ENCODE measurements at places on chromosomes 2 and 18.

DNA sequence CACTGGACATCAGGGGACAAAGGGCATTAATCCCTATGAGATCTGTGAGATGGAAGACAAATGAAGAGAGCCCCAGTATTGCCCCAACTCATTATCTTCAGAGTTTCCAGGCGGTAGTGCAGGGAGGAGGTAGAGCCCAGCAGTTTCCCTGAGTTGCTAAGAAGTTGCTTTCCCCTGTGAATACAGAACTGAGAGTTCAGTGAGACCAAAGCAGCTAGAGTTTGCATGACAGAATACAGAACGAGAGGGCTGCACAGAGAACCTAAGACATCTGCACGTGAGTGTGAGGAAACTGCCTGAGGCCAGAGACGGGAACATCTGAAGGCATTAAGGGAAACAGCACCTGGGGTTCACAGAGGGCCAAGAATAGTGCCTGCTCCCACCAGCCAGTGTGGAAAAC, 18.1 kb upstream of the PGAP1 start:
- DNase-seq: no peak

GRCh38 chr2:210072493-210072892, 70.1 kb downstream of the RPE start:
- no peak for DNase-seq

GRCh38 chr2:170142502-170142901, 35.4 kb upstream of the MYO3B start:
- no peak for DNase-seq

DNA sequence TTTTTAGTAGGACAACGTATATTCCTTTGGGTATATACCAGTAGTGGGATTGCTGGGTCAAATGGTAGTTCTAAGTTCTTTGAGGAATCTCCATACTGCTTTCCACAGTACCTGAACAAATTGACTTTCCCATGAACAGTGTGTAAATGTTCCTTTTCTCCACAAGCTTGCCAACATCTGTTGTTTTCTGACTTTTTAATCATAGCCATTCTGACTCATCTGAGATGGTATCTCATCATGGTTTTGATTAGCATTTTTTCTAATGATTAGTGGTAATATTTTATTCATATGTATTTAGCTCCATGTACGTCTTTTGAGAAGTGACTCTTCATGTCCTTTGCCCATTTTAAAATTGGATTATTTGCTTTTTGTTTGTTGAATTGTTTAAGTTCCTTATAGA, 58.4 kb upstream of the CERS6 start:
- no peak for DNase-seq

- DNase-seq: no peak
Observed at GRCh38 chr18:79642626-79643025, 37.0 kb upstream of the CTDP1 start.

GRCh38 chr18:55121397-55122170, 162.3 kb upstream of the CCDC68 start:
- no peak for DNase-seq

- no peak for DNase-seq
Observed at GRCh38 chr18:46141199-46141598, 37.0 kb downstream of the HAUS1 start.

DNA sequence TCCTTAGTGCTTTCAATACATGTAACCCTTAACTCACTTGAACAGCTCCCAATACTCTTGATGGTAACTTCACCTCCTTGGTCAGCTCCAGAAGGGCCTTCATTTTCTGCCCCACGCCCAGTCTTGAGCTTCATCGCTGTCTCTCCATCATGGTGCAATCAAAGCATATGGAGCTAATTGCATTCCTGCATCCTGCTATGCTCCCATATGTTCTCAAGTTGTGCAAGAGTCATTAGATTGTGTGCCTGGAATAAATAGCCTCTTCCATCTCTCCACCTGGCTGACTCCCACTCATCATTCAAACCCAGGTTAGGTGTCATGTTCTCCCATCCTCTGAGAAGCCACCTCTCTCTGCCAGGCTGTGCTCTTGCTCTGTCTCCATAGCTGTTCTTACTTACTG, 364.5 kb upstream of the RGPD4 start:
- no peak for DNase-seq

- no peak for DNase-seq
Observed at GRCh38 chr2:240972636-240973521, 25.5 kb upstream of the SNED1 start.

GRCh38 chr2:158325782-158326340, 130.7 kb downstream of the CCDC148 start:
- no peak for DNase-seq

- DNase-seq: peak; percentile 5
Observed at GRCh38 chr2:112121682-112122254, 16.4 kb upstream of the FBLN7 start.

DNA sequence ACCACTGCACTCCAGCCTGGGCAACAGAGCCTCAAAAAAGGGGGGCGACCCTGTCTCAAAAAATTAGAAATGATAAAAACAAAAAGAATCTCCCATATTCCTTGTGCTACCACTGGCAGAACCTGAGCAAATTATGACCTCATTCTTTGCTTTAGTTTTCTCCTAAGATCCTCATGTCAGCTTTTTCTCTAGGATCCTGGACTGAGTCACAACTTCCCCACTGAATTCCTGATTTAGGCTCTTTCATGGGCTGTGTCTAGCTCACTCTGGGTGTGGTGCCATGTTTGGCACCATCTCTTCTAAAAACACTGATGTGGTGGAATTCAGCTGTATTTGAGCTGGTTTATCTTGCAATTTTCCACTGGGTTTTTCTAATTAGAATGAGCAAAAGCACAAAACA, 37.1 kb downstream of the EXOC6B start:
- no peak for DNase-seq

- DNase-seq: no peak
Observed at GRCh38 chr18:398935-399630, 101.4 kb downstream of the COLEC12 start.

DNA sequence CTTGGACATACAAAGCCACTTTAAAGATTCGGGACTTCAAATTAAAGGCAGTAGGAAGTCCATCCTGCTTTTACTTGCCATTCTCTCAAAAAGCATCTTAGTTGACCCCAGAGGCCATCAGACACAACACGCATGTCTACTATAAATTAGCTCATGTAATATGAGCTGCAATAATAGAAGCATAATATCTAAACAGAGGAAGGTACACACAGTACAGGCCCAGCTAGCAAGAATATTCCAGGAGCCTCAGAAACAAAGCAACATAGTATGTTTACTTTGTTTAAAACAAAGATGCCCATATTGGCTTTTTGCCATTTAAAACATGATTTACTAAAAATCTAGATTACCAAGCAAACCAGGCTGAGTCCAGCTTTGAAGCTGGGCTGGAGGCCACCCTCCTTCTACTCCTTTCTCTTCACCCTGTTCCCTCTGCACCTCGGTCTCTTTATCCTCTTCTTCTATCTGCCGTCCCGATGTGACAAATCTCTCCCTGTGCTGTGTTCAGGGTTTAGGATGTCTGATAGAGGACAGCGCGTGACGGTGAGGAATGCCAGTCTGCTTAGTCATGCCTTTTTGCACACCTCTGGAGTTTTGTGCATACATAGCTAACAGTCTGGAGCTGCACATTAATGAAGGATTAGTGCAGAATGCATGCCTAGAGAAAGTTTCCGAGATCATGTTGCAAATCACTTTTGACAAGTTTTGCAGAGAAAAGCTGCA, 28.2 kb downstream of the DTNA start:
- no peak for DNase-seq

DNA sequence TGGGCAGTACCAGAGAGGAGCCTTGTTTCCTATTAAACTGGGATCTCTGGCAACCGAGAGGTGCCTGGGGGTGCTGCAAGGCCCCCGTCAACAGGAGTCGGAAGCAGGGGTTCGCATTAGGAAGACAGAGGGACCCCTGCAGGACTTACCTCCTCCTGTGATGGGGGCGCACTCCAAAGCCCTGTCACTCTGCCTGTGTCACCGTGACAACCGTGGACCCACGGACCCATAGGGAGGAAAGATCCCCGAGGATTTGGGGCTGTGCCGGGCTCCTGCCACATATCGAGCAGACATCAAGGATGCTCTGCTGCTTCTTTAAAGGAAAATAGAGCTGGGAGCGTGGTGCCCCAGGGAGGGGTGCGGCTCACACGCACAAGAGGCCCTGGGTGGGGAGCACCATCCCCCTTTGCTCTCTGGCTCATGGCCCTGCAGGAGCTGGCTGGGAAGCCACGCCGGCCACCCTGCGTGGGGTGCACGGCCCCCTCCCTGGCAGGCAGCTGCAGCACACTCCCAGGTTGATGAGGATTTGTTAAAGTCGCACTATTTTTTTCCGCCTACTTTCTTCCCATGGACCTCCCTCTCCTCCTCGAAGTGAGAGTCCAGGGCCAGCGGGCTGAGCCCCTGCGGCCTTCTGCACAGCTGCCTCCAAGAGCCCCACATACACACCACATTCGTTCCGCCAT, 167.5 kb downstream of the TWIST2 start:
- DNase-seq: no peak

GRCh38 chr2:38560092-38560491, 42.6 kb downstream of the HNRNPLL start:
- no peak for DNase-seq

DNA sequence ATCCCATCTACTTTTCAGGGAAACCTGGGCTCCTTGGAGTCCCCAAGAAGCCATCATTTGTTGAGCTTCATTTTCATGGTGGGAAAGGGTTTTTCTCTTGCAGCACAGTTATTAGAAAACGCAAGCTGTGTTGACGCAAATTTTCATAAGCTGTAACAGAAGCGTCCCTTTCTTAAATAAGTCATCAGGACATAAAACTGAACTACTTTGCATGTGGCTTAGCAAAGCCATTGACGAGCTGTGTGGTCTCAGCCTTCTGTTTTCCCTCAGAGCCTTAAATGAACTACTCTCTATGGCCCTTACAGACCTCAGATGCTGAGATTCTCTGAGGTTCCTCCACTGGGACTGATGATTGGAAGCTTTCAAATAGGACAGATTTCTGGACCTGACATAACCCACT, 85.1 kb downstream of the ARL4C start:
- DNase-seq: no peak

DNA sequence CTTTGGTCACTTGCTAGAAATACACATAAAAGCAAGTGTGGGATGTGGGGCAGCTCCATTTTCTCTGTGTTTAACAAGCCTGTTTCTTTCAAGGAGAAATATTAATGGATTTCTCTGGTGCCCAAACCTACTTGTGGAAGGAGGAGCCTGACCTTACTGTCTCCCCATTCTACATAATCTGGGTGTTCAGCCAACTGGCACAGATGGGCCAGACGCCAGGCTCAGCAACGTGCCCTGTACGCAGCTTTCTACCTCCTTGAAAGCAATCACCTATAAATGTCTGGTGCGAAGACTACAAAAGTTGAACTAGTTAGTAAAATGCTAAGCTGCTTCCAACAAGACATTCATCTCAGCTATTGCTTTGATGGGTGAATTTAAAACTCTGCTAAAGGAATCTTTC, 33.2 kb upstream of the MYO3B start:
- DNase-seq: no peak

- no peak for DNase-seq
Observed at GRCh38 chr2:176099728-176100546, at the start of gene HOXD12. HOXD12 (plus strand) TSS chr2:176099795; CDS start chr2:176099802, 7 bp downstream.

GRCh38 chr2:239853706-239854327, 171.3 kb downstream of the NDUFA10 start:
- DNase-seq: no peak

DNA sequence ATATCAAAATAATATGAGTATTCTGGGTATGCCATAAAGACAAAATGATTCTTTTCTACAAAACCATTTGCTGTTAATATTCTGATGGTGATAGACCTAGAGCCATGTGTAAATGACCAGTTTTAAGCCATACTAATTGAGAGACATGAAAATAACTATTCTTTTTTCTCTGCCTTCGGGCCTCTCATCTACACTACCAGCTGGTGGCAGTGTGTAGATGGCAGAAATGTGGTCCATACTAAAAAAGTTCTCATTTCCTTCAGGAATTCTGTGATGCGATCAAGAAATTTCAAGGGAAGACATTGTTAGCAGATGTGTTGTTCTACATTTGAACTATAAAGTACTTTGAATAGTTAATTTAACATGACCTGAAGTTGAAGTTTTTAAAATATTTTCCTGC, 485.2 kb downstream of the TRIB2 start:
- DNase-seq: no peak

DNA sequence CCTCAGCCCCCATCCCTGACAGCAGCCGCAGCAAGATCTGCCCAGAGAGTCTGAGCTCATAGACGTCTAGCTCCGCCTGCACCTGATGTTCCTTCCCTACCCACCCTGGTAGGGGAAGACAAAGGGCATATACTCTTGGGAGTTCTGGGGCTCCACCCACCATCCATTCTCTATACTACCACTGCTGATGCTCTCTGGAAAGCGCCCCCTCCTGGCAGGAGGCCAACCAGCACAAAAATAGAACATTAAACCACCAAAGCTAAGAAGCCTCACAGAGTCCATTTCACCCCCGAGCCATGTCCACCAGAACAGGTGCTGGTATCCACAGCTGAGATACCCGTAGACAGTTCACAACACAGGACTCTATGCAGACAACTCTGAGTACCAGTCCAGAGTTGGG, 662.6 kb upstream of the FAM98A start:
- DNase-seq: no peak

DNA sequence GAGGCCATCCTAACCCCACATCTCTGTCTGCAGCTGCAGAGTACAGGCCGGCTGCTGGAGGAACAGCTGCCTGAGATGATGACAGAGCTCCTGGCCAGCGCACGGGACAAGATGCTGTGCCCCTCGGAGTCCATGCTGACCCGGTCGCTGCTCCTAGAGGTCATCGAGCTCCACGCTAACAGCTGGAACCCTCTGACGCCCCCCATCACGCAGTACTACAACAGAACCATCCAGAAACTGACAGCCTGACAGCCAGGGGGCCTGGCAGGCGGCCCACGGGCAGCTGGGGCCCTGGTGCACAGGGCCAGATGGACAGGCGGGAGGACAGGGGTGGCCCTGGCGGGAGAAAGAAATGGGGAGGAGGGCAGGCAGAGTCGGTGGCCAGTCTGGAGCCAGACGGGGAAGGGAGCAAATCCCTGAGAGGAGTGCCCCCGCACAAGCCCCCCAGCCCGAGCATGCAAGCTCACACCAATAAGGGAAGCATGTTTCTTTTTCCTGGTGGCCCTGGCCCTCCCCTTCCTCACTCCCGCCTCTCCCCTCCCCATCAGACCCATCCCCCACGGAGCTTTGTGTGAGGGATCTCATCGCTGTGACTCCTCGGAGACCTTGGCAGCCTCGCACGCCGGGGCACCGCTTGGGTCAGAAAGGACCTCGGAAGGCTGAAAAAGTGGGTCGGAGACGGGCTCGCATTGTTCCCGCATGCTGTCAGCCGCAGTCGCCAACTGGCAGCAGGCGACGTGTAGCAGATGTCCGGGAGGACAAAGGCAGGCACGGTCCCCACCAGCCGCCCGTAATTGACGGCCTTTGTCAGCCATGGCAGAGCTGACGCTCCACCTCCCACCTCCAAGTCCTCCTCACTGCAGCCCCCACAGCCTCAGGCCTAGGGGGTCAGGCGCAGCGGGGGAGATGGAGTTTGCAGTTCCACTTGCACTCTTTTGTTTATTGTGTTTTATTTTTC, 91.2 kb downstream of the SMAD7 start:
- DNase-seq: no peak

DNA sequence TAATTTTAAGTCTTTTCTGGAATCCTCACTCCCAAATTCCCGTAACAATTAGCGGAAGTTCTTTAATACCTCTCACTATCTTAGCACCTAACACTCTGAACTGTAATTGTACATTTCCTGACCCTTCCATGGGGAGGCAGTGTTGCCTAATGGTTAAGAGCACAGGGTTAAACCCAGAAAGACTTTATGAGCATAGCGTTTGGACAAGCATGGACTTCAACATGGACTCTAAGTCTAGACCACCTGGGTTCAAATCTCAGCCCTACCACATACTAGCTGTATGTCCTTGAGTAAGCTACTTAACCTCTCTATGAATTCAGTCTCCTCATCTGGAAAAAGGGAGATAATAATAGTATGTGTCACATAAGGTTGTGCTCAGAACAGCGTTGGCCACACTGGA, 13.0 kb downstream of the ANTXR1 start:
- DNase-seq: no peak

Measured in effector CD8-positive, alpha-beta T cell (primary cell).